ENCODE measurements at places on chromosomes 3 and 15.
A peak's percentile ranks its signal among the peaks of the same experiment; 100 is the strongest.

DNA sequence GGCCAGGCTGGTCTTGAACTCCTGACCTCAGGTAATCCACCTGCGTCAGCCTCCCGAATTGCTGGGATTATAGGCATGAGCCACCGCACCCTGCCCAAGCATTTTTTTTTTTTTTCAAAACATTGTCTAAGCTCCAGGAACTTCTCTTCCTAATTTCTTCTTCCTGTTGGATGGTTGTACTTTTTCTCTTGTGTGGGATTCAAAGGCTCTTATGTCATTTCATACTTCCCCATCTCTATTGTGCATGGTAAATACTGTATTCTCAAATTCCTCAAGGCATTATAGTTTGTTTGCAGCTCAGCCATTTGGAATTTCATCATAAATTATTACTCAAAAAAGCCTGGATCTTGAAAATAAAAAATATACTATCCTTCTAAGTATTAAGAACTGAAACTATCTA lies 199.1 kb upstream of the GADL1 start:
- no peak for DNase-seq

DNA sequence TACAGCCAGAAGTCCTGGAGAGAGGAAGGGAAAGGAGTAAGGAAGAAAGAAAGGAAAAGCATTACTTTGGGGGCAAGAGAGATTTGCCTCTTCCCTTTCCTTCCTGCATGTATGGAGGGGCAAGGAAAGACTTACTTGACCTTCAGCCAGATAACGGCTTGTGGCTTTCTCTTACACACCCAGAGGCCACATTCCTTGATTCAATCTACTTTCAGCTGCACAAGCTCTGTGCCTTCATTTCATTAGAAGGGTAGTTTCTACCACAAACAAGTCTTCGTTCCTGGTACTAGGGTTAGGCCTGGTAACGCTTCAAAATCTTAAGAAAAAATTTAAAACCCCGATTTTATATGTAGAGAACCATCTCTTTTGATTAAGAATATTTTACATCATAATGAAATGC lies 835.9 kb downstream of the TUSC7 start:
- no peak for DNase-seq

DNA sequence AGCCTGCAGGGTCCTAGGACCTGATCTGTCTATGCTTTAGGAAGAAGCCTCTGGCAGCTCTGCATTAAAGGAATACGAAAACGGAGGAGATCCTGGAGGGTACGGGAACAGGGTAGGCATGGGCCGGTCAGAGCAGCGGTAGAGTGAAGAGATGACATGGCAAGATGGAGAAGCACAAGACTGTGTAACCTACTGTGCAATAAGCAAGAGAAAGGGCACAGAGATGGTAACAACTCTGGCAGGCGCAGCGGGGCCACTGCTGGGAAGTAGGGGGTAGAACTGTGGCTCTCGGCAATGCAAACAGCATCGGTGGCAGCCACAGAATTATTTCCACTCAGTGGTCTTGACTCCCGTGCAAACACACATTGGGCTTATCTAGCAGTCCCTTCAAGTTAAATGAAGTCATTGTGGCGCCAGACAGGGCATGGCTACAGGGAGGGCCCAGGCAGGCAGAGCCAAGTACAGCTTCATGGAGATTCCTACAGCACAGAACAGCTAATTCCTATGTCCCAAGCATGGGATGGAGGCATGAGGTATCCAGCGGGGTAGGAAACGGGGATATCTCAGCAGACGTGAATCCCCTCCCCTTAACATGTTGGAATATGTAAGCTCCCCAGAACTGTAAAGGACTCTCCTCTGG lies 28.8 kb downstream of the WHAMM start:
- no peak for DNase-seq

DNA sequence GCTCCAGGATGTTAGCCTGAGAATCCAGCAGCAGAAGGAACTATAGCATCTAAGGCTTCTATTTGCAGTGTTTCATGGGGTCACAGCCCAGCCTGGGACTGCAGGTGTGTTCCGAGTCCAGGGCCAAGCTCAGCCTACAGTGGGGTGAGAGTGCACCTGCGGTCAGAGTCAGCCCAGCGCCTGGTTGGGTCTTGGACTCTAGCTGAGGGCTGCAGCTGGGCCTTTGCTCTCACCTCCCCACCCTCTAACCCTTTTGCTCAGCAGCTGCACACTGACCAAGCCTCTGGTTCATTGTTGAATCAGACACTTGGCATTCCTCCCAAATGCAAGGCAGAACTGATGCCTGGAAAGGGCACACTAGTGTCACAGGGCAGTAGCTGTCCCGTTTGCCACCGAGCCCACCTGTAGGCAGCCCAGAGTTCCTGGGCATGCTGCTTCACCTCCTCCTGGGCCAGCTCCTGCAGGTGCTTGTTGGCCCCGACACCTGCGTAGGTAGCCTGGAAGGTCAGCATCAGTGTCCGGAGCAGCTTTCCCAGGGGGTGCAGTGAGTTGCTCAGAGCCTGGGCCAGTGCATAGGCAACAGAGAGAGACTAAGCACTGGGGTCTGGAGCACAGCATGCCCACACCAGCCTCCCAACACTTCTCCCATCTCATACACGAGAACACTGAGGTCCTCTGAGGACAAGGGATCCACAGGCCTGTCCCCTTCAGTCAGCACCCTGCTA lies 17.5 kb downstream of the ALS2CL start:
- no peak for DNase-seq

DNA sequence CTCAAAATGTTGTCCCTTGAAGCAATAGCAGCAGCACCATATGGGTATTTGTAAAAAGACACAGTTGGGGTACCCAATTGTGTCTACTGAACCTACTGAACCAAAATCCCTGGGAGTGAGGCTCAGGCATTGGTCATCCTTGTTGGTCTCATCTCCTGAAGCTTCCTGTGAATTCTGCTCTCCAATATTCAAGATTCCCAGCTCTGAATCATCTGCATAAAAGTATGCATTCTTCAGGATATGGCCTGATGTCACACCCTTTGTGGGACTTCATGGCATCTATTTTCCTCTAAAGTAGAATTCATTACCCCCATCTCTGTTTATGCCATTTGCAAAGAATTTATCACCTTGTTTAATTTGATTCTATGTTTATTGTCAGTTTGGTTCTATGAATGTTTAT lies 13.3 kb upstream of the PTX3 start:
- no peak for DNase-seq

- DNase-seq: peak; percentile 22
Observed at GRCh38 chr3:143201045-143201444, 81.5 kb downstream of the CHST2 start.

DNA sequence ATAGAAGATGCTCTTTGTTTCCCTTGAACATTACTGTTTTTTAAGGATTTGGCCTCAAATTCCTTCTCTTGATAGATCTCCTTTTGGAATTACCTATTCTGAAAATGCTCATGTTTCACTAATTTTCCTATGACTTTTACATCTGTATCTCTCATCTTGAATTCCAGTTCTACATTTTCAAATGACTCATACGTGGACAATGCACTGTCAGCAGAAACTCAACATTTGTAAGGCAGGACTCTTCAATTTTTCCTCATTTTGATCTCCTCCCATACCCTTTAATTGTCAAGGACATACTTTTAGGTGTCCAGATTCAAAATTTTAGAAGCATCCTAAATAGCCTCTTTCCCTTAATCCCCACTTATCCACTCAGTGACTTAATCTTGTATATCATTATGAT lies 341.0 kb upstream of the RASGRP1 start:
- DNase-seq: no peak

DNA sequence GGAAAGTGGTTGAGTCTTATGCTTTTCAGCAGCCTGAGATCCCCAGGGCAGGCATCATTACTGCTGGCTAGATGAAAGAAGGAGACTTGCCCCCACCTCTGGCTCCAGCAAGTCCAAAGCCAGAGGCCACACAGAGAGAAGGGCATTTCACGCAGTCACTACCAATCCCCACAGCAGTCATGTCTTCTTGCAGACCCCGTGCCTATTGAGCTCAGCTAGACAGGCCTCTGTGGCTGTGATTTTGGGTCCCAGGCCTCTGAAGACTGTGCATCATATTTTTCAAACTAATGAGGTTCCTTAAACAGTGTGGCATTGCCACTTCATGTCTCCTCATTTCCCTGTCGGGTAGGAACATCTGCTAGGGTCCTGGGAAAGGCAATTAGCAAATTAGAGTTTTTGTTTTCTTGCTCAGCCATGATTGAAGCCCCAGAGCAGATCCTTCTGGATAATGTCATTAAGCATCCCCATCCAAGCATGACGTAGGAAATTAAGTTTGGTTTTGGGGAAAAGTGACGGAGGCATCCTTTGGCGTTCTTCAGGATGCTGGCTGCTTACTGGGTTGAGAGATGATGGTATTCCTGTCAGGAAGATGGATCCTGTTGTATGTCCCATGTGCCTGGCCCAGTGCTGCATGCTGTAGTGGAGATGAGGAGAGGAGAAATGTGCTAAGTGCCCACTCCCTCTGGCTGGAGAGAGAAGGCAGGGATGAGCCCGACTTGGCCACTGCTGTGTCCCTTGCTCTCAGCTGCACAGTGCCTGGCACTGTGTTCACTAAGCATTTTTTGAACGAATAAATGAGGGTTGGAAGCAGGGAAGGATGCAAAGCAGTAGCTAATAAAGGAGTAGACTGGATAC lies 7.0 kb downstream of the SPSB4 start:
- DNase-seq: no peak

DNA sequence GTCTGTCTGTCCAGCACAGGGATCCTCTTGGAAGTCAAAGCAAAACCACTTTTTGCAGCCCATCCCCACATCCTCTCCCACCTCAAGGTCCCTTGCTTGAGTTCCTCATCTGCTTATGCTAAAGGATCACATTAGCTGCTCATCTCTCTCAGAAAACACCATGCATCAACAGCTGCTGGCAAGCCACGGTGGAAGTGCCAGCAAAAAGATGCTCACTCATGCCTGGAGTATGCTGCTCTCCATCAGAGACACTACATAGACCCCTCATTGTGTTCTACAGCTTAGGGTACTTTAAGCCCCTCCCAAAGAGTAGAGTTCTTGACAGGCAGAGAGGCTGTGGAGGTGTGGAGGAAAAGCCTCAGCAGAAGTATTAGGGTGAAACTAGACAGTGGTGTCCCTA lies 94.6 kb upstream of the COL8A1 start:
- DNase-seq: no peak

DNA sequence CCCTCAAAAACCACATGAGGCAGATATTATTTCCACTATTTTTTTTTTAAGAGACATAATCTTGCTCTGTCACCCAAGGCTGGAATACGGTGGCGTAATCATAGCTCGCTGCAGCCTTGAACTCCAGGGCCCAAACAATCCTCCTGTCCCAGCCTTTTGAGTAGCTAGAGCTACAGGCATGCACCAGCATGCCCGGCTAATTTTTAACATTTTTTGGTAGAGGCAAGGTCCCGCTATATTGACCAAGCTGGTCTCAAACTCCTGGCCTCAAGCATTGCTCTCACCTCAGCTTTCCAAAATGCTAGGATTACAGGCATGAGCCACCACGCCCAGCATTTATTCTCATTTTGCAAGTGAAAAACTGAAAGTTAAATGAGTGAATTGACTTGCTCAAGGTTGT lies 50.8 kb upstream of the PIAS1 start:
- DNase-seq: no peak

DNA sequence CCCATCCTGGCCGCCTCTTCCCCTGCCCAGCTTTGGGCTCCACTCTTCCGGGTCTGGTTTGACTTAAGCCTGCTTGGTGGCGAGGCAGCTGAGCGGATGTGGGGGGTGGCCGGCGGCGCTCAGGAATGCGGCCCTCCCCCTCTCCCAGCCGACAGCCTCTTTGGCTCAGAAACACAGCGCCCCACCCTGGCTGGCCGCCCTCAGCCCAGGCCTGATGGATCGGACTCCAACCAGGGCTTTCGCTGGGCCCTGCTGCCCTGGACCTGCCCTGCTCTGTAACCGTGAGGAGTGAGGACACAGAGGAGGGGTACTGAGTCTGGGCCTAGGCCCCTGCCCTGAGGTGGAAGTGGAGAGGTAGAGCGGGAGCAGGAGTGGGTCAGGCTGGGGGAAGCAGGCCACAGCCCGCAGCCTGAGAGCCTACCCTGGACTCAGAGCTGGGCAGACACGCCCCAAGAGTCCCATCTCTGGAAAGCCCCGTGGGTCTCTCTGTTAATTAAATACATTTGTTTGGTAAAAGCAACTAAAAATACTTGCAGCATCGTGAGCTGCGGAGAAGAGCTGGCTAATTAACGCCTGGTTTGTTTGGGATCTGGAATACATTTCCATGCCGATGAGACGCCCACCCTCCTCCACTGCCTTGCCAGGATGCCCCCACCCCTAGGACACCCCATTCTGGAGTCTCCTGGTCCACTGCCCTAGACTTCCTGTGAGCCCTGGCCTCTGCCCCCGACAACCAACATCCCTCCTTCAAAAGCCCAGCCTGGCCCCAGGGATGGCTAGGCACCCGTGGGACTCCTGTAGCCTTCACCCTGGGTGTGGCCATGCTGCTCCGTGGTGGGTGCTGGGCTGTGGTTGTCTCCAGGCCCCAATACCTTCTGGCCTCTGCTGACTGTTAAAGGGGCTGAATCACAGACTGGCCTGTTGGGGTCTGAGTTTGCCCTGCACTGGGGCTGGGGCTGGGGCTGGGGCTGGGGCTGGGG lies 19.6 kb downstream of the PLXNA1 start:
- DNase-seq: peak; percentile 83

- no peak for DNase-seq
Observed at GRCh38 chr3:81696090-81696489, 65.4 kb downstream of the GBE1 start.

- no peak for DNase-seq
Observed at GRCh38 chr3:16112910-16113504, 61.5 kb upstream of the GALNT15 start.

- DNase-seq: no peak
Observed at GRCh38 chr3:30708472-30708871, 102.1 kb downstream of the TGFBR2 start.

- DNase-seq: no peak
Observed at GRCh38 chr3:101809178-101810021, 30.4 kb downstream of the NXPE3 start.

GRCh38 chr3:170367797-170368196 lies 10.3 kb downstream of the SKIL start:
- DNase-seq: no peak

DNA sequence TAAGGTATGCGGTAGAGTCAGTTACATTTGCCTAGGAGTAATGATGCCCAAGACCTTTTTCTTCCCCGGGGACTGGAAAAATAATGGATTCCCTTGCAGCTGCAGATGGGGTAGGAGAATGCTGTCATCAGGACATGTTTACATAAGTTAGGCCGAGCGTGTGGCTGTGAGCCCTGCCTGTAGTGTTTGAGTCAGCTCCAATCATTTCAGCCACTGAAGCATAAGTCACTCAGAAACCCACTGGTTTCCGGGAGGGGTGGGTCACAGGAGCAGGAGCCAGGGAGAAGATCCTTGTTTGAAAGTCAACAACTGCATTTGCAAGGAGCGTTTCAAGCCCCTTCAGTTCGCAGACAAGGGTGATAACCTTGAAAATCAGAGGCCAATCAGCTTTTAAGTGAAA lies 562.3 kb downstream of the MCTP2 start:
- DNase-seq: no peak

- peak; percentile 42 for DNase-seq
Observed at GRCh38 chr15:85485956-85486567, 105.7 kb downstream of the AKAP13 start.

DNA sequence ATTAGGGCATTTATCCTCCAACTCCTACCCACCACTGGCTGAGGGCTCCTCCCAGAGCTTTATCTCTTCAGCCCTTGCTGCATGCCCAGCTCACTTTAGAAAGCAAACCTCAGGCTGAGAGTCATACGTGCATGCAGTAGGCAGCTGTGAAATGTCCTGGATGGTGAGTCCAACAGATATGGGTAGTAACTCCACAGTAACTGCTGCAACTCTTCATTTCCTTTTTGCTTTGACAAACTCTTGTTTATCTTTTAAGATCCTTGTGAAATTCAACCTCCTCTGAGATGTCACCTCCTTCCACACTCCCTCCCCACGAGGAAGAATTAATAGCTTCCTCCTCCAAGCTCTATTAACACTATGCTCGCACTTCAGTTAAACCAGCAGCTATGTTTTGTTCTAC lies 35.9 kb upstream of the CTNNB1 start:
- no peak for DNase-seq

Measured in fibroblast of skin of left quadriceps (primary cell).